Amygdala (tissue), 56 donors: ENCODE measurements at places on chromosomes 11 and 22.
A peak's percentile ranks its signal among the peaks of the same experiment; 100 is the strongest.

- DNase-seq: no peak
Measured at GRCh38 chr11:60469723-60470122, 14.1 kb downstream of the MS4A1 start.

DNA sequence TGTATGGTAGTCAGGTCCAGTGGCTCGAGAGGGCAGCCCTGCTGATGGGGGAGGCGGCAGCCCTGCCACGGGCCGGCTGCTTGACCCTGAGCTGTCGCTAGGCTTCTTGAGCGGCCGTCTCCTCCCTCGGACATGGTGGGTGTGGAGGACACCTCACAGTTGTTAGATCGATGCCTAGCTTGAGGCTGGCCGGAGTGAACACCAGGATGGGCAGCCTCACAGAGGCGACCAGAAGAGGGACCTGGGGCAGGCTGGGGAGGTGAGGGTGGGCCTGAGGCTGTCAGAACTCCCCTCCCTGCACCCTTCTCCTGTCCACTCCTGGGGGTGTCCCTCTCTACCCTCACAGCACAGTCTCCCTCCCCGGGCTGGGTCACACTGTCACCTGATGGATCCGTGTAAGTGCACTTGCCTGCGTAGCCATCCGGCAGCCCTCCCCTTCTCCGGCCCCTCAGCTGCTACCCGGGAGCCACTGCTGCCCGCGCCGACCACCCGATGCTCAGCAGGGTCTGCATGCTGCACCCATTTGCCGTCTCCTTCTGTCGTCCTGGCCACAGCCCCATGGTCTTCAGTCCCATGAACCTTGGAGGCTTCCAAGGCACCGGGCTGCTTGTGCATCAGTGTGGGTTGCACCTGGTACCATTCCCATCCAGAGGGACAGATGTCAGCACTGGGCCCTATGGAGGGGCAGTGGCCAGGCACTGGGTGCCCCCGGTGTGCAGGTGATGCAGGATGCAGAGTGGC is 394.1 kb downstream of the TBC1D22A start:
- no peak for DNase-seq

GRCh38 chr11:95248666-95249467 is 17.9 kb upstream of the SESN3 start:
- DNase-seq: no peak

DNA sequence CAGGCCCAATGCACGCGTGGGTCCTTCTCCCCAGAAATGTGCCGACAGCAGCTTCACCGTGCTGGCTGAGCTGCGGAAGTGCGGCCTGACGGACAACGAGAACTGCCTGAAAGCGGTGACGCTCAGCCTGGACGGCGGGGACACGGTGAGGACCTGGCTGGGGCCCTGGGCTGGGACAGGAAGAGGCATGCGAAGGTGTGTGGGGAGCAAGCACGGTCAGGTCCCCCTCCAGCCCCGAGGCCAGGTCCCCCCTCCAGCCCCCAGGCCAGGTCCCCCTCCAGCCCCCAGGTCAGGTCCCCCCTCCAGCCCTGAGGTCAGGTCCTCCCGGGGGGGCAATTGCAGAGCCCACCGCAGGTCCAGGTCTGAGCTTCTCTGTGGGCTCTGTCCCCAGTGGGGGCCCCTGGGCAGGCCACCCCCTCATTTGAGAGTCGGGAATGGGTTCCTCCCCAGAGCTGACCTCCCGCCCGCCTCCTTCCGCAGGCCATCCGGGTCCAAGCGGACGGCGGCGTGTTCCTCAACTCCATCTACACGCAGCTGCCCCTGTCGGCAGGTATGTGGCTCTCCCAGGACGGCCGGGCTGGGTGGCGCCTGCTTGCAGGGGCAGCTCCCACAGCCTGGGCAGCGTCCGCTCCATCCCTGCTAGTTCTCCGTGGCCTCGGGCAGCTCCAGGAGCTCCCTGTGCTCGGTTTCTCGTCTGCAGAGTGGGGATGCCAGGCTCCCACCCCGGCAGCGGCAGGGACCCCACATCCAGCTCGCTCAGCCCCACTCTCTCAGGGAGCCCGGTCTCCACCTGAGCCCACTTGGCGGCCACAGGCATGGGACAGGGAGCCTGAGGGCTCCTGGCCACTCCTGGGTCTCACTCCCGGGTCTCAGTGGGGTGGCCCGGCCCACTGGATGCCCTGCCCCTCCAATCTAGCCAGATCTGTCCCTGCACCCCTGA is 7.9 kb downstream of the MUC5B start:
- DNase-seq: no peak

GRCh38 chr11:133403900-133404299 is 128.4 kb downstream of the OPCML start:
- no peak for DNase-seq

DNA sequence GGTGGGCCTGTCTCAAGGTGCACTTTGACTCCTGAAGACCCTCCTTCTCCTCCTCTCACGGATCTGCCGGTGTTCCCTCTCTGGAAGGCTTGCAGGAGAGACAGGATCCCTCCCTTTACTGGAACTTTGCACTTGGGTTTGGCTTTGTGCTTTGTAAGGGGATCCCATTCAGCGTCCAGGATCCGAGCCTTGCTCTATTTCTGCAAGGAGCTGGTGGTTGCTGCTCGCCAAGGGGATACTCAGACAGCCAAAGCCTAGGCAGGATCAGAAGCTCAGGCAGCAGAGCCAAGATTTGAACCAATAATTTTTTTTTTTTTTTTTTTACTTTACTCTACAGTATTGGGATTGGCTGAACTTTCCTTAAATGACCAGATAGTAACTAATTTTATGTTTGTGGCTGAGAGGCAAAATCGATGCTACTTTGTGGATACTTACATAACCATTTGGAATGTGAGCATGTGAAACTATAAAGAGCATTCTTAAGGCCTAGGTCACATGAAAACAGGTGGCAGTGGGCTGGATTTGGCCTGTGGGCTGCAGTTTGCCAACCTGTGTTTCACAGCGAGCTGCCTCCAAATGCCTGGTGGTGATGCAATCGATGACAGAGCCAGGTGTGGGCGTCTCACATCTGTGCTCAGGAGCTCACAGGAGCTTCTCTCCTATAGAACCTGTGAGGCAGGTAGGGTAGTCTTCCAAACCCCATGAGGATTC is 25.2 kb downstream of the BCR start:
- no peak for DNase-seq

DNA sequence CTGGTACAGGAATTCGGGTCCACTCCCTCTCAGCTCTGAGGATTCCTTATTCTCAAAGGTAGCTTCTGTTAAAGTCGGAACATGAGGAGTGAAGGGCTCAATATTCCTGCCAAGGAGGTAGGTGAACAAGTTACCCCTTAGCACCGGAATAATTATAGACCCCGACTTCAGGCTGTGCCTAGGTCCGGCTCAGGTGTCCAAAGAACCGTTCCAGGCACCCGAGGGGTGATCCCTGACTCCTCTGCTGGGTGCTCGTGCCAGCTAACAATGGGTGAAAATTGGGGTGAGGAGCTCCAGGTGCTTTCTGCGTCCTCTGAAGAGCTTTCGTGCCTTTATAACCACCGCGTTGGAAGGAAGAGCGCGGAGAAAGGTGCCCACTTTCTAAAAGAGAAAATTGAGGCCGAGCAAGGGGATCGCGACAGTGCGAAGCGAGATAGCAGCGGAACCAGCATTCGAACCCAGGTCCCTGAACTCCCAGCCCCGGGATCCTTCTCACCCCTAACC is 393 bp downstream of the CYB561A3 start:
- no peak for DNase-seq

DNA sequence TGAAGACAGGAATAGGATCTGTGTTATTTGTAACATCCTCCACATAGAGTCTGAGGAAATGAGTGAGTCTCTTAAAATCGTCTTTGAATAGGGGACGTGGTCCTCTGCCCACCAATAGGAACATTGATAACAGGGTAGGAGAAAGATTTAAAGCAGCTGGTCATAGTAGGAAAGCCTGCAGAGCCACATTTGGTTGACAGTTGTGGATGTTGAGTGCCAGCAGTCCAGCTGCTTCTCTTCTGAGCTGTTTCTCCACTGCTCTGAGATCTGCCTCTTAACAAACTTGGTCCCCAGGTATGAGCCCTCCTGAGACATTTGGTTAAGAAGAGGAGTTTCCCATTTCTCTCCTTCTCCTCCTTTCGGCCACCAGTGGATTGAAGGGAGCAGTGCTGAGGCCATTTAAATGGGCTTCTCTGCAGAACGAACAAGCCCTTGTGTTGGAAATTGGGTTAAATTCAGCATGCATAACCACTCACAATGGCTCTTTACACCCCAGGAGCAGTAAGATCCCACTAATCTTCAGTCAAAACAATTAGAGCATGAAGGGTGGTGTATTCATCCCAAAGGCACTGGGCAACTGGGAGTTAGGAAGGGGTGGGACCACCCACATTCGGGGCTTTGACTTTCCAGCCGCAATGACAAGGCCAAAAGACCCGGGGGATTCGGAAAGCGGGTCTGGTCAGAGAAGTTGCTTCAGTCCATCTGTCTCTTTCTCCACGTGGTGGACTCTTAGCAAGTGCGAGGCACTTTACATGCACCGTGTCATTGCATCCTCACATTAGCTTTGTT is 32.3 kb downstream of the MIAT start:
- no peak for DNase-seq

- no peak for DNase-seq
Measured at GRCh38 chr11:93517611-93518010, 25.6 kb downstream of the SMCO4 start.

DNA sequence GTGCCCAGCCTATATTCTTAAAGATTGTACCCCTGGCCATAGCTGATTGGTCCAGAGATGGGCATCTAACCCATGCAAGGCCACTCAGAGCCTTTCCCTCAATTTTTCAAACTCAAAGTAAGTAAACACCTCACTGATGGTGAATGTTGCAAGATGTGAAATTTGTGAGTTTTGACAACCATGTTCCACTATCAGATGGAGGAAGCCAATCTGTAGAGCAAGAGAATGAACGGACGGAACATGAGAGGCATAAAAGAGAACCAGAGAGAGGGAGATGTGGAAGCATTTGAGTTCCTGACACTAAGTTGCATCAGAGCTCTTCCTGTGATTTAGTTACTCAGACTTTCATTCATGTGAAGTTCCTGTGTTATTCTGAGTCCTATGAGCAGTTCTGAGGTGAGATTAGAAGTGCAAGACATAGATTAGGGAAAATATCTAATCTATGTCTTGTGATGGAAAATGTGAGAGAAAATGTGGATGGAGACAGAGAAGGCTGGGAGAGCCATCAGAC is 73.3 kb downstream of the PRSS23 start:
- no peak for DNase-seq

DNA sequence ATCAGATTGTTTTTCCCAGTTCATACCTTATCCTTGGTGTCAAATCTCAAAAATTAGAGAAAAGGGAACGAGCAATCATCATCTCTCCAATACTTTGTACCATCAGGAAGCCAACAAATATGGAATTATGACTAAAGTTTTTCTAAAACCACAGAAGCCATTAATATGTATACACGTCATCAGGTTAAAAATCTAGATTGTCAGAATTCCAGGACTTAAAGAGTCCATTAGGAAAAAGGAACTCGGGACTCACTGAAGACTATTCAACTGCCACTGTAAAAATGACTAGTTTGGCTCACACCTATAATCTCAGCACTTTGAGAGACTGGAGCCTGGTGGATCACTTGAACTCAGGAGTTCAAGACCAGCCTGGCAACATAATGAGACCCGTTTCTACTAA is 344.4 kb upstream of the LRRC4C start:
- no peak for DNase-seq

DNA sequence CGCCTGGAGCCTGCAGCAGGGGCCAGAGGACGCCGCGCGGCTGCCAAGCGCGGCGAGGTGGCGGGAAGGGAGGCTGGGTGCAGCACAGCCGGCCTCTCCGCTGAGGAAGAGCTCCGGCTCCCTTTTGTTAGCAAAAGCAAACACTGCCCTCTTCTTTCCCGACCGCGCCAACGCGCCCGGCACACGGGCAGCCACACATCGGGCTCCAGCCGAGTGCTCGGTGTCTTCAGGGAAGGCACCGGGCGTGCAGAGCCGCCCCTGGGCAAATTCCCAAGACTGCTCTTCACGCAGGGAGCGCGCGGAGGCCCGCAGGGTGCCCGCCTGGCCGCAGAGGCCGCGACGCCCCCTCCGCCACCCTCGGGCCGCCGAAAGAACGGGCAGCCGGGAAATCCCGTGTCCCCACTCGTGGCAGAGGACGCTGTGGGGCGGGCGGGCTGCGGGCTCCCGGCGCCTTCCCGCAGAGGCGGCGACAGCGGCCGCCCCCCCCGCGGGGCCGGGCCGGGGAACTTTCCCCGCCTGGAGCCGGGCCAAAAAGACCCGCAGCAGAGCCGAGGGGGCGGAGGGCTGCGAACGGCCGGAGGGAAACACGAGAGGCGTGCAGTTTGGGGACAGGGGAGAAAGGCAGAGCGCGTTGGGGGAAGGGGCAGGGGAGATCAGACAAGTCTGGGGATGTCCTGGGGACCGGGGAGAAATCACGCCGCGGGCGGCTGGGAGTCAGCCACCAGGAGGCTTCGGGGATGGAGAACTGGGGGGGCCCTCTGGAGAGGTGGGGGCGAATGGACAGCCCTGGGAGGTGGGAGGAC is 931 bp downstream of the CADM1 start:
- peak; percentile 80 for DNase-seq

GRCh38 chr11:29482510-29482909 is 534.3 kb downstream of the KCNA4 start:
- no peak for DNase-seq

DNA sequence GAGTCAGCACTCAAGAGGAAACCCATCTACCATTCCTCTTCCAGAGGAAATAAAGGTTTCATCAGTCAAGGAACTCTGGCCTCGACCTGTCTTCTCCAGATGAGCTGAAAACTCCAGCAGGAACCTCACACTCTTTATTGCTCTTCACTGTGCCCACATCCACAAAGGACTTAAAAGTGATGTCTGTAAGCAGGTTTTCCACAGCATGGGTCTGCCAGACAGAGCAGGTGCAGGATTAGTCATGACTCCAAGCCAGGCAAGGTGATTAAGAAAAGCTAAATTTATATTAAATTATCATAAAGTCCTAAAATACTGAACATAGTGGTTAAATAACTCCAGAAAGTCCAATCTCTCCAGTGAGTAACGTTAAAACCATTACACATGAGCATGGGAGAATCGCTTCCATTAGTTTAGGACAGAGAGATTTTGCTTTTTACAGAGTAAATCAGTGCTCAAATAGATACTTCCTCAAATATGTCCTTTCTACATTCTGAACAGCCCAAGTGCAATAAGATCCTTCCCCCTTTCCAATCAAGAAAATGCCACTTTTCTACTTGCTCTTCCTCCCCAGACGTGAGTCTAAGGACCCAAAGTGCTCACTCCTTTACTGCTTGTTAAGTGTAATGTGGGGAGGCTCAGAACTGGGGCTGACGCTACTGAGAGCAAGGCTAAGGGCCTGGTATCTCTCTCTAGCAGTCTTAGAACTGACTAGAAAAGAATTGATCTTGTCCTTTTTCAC is 10.7 kb upstream of the CKAP5 start:
- DNase-seq: no peak

DNA sequence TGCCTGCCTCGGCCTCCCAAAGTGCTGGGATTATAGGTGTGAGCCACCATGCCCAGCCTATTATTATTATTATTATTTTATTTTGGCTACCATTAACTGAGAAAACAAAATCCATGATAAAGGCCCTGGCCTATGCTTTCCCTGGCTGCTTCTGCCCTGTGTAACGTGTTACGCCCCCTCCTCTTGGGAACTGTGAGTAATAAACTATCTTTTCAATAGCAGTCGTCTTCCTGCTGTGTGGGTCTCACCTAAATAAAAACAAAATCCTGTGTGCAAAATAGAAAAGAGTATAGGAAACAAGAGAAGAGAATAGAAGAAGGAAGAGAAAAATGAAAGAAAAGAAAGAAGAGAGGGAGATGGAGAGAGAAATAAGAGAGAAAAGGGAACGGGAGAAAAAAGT is 237.0 kb downstream of the MIAT start:
- DNase-seq: no peak

- DNase-seq: no peak
Measured at GRCh38 chr22:46432164-46433068, 96.9 kb downstream of the TRMU start.
